ENCODE measurements at places on chromosomes 6 and 20.

- DNase-seq = no peak
These were observed 37.8 kb upstream of the MARCKS start for GRCh38 chr6:113819169-113819830.

GRCh38 chr6:26472549-26473290 is 15.0 kb downstream of the BTN2A1 start:
- DNase-seq = no peak

GRCh38 chr6:49551078-49551865 is 804 bp downstream of the C6orf141 start:
- DNase-seq = no peak

DNA sequence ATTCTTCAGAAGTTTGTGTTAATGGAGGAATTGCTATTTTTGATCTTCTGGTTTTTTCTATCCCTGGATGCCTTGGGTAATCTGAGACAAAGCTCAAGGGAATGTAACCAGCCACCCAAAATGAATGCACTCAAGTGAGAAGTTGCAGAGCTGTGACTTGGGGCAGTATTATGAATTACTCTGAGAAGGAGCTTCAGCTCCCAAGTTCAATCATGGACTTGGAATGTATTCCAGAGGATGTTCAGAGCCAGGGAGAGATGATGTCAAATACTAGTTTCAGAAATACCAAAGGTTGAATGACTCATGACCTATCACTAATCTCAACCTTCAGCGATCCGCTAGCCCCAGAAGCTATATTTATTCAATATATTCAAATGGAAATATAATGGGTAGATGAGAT is 375.2 kb upstream of the PLCB4 start:
- no peak for DNase-seq

DNA sequence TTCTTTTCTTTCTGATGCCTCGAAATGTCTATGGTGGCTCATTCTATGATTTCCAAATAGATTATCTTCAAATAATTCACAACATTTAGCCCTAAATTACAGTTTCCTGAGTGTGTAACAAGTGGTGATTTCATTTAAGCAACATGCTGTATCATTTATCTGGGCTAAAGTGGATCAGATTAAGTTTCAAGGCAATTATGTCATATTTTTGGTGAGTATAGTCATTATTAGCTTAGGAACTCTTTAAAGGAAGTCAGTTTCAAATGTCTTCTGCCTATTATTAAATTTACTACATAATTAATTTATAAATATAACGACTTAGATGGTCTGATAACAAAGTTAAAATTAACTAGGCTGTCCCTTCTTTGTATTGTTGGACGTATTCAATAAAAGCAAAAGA is 847.9 kb upstream of the FLRT3 start:
- no peak for DNase-seq

- DNase-seq = no peak
These were observed 57.7 kb upstream of the SMOC2 start for GRCh38 chr6:168383062-168383854.

DNA sequence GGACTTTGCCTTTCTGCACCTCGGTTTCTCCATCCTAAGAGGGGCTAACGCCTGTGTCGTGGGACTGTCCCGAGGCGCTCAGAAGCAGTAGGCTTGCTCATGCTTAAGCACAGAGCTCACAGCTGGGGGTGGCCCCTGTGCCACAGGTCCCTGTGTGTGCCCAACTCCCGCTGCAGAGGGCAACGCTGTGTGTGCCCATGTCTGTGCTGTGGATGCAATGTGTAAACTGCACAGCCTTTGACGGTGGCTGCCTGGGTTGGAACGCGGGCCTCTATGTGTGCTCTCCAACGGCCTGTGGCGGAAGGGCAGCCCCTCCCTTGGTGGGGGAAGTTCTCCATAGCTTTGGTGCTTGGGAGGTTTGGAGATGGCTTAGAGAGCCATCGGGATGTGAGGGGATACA is 10.7 kb upstream of the GATA5 start:
- no peak for DNase-seq

DNA sequence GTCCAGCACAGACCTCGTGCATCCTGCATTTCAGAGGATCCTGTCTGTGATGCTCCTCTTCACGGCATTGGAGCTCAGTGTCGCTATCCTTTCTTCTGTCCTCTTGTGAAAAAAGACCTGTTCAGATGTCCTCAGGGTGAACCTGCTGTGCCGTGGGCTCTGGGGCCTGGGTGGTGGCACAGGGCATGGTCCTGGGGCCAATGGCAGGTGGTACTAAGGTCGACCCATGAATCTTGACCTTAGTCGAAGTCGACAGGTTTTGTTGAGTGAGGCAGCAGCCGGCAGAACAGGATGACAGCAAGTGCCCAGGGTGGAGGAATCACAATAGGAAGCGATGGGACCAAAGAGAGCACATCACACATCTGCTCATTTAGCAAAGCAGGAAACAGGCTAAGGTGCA is 22.0 kb upstream of the MAS1L start:
- no peak for DNase-seq

- no peak for DNase-seq
These were observed 322.8 kb upstream of the GJE1 start for GRCh38 chr6:141809901-141810300.

- DNase-seq = no peak
These were observed 33.7 kb upstream of the MDGA1 start for GRCh38 chr6:37731371-37731770.

DNA sequence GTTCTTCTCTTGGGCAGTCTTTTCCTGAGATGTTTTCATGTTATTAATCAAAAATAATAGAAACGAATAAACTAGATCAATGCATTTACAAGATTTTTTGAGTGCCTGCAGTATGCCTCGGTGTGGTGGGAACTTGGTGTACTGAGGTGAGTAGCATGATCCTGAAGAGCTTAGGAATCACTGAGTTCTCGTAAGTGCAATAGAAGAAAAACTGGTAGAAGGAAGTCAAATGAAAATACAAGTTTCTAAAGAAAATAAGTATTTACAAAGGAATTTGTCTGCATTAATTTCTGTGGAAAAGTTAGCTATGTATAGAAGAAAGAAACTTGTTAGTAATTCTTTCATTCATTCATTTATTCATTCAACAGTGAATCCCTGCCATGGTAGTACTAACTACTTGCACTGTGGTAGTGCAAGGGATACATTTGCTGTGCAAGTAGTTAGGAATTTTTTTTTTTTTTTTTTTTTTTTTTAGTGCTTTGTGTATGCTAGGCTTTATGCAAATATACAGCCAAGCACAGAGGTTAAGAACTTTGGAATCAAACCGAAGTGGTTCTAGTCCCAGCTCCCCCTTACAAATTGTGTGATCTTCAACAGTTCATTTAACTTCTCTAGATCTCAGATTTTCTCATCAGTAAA is 13.9 kb downstream of the NT5E start:
- DNase-seq = no peak

DNA sequence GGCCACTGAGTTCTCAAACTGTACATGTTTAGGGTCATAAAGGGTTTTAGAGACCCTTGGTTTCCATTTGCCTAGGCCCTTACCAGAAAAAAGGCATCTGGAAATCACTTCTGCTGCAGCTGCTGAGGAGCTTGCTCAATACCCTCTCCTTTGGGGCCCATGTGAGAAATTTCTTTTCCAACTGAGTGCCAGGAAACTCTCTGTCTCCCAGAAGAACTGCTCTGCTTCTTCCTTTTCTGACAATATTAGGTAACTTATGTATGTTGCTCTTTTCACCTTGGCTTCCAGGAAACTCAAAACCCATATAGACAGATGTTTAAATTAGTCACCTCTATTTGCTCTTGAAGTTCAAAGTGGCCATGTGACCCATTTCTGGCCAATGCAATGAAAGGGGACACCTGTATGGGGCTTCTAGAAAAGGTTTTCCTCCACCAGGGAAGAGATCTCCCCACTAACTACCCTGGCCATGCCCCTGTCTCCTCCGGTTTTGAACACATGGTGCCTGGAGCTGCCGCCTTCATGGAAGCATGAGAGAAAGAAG is 121.6 kb downstream of the PREX1 start:
- no peak for DNase-seq

GRCh38 chr6:110878751-110879522 is 4.4 kb downstream of the AMD1 start:
- no peak for DNase-seq

DNA sequence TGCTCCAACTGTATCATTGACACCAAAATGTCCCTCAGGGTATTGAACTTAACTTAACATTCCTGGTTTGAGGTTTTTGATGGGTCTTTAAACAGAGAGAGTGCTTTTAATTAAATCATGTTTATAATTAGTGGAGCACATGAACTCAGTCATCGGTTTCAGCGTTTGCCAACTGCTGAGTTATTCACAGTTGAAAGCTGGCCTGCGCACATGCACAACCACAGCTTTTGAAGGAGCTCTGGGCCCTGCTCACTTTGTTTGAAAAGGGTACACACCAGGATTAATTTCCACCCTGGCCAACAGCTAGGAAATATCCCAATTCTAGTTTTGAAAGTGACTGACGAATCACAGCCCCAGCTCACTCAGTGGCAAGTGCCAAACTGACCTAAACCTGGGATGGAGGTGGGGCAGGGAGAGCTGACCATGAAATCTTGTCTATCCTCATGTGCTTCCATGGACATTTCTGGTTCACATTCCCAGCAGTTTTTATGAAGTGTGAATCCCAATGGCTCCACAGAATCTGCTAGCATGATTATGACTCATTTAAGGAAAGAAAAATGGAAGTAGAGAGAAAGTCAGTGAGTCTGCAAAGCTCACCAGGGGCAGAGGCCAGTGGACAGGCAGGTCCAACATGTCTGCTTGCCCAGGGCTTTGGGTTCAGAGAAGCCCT is 247.8 kb downstream of the FNDC1 start:
- DNase-seq = no peak

GRCh38 chr20:20413810-20414281 is 45.9 kb downstream of the INSM1 start:
- DNase-seq = no peak

GRCh38 chr6:93581371-93581770 is 162.0 kb upstream of the EPHA7 start:
- no peak for DNase-seq

GRCh38 chr6:44926556-44926955 is 401.6 kb upstream of the RUNX2 start:
- no peak for DNase-seq

GRCh38 chr20:53643031-53643832 is 49.6 kb upstream of the ZNF217 start:
- no peak for DNase-seq

- no peak for DNase-seq
These were observed 151.7 kb downstream of the FRK start for GRCh38 chr6:115908906-115909559.

DNA sequence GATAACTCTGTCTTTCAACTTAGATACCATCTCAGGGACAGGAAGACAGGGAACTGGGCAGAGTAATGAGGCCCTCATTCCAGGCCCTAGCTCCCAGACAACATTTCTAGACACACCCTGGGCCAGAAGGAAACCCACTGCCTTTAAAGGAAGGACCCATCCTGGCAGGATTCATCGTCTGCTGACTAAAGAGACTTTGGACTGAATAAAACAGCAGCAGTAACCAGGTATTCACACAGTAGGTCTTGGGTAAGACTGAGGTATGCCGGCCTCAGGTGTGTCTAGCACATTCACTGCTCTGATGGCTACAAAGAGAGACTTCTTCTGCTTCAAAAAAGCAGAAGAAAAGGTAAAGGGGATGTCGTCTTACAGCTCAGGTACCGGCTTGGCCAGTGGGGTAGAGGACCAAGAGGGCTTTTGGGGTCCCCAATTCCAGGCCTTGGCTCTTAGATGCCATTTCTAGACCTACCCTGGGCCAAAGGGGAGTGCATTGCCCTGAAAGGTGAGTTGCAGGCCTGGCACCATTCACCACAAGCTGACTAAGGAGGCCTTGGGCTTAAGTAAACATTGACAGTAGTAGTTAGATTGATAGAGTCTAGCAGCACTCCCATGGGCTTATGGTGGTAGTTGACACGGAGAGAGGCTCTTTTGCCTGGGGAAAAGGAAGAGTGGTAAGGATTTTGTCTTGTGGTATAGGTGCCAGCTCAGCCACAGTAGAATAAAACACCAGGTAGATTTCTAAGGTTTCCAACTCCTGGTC is 13.4 kb downstream of the SNX14 start:
- no peak for DNase-seq

GRCh38 chr6:169752074-169752623 is 727 bp downstream of the ERMARD start:
- no peak for DNase-seq

DNA sequence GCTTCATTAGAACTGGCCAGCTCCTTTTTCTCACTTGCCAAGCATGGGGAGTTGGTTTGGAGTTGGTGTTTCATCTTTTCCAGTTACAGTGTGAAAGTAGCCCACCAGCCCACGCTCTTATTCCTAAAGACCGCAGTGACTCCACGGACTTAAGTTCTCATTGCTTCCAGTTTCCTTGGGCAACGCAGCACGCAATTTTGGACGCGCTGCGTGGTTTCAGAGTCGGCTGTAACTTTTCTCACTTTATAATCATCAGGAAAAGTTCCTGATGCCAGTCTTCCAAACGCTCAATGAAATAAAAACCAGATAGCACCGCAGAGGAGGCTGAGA is 381 bp upstream of the PEX7 start:
- no peak for DNase-seq

DNA sequence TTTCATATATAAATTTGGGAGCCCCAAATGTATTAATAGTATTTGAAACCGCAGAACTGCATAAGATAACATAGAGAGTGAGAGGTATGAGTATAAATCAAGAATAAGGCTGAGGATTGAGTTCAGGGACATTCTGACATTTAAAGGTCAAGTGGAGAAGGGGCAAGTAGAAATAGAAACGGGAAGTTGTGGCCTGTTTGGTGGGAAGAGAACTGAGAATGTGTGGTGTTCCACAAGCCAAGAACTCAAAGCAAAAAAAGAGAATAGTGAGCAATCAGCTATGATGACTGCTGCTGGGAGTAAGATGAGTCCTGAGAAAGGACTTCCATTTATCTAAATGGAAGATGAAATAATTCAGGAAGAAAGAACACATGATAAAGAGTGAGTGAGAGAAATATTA is 418.4 kb downstream of the CD109 start:
- no peak for DNase-seq

DNA sequence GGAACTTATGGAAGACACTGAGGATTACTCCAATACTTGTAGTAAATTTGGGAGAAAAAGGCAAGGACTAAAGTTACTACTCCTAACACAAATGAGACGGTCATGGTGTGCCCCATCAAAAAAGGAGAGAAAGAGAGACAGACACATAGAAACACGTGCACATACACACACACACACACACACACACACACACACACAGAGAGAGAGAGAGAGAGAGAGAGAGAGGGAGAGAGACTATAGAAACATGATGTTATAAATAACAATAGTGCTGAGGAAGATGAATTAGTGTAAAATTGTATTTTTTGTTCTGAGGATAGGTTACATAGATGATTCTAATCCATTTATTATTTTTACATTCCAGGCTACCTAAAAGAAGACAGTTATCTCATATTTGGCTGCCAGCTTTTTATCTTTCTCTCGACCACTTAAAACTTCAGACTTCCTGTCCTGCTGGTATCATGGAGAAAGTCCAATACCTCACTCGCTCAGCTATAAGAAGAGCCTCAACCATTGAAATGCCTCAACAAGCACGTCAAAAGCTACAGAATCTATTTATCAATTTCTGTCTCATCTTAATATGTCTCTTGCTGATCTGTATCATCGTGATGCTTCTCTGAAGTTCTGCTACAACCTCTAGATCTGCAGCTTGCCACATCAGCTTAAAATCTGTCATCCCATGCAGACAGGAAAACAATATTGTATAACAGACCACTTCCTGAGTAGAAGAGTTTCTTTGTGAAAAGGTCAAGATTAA is 10.5 kb downstream of the PLN start:
- DNase-seq = no peak

- DNase-seq = no peak
These were observed 82.2 kb downstream of the FHL5 start for GRCh38 chr6:96645106-96645505.
